Left colon (tissue), 2 donors: ENCODE measurements at places on chromosomes 3 and 15.
A peak's percentile ranks its signal among the peaks of the same experiment; 100 is the strongest.

- no peak for DNase-seq
These were observed 87.8 kb downstream of the NCEH1 start for GRCh38 chr3:172622916-172623700.

- no peak for DNase-seq
These were observed 529.6 kb downstream of the AGBL1 start for GRCh38 chr15:86609275-86609674.

- DNase-seq = no peak
These were observed 19.9 kb downstream of the KLF13 start for GRCh38 chr15:31346367-31347066.

DNA sequence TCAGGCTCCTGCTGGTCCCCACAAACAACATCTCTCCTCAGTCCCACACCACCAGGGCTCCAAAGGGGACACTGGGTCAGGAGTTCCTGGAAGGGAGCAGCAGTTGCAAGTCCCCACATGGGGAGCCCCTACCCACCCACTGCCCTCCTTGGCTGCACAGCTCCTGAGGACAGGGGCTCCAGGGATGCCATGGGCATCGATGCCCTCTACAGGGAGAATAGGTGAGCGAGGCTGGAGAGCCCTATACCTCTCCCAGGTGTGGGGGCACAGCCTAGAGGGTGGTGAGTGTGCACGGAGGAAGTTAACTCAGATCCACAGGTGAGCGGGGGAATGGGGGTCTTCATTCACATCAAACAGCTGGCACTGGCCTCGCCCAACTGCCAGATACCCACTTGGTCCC, 141.2 kb upstream of the LINGO1 start:
- DNase-seq = no peak

- no peak for DNase-seq
These were observed 20.3 kb downstream of the CDAN1 start for GRCh38 chr15:42716626-42717025.

GRCh38 chr15:62880278-62880677, 162.3 kb upstream of the TPM1 start:
- no peak for DNase-seq

DNA sequence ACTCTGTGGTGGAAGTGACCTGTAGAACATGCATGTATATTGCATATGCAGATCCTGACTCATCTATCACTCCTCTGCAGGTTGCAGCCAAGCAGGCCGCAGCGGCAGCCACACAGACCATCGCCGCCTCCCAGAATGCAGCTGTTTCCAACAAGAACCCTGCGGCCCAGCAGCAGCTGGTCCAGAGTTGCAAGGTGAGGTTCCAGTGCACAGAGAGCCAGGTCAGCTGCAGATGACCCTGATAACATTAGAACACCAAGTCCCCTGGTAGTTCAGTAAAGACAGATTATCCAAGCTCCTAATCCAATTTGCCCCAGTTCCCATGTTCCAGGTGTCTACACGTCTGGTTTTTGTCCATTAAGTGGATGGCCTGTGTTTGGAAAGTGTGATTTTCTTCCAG, 325.1 kb upstream of the TPM1 start:
- no peak for DNase-seq

- no peak for DNase-seq
These were observed 31.2 kb upstream of the TNIK start for GRCh38 chr3:171491361-171491760.

GRCh38 chr15:90839187-90840071, 29.0 kb upstream of the FURIN start:
- DNase-seq = peak; percentile 82

DNA sequence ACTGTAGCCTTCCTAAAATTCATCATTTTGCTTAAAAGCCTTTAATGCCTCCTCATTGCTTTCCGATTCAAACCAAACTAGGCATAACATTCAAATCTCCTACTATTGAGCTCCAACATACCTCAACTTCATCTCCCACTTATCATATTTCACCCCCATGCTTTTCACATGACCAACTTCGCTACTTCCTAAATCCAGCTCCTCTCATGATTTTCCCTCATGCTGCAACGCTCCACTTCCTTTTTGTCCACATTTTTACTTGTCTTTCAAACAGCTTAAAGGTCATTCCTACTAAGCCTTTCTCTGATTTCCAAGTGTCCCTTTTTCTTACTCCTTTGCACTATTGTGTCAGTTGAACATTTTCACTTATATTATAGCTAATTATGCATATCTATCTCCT, 20.3 kb upstream of the ANXA2 start:
- no peak for DNase-seq

DNA sequence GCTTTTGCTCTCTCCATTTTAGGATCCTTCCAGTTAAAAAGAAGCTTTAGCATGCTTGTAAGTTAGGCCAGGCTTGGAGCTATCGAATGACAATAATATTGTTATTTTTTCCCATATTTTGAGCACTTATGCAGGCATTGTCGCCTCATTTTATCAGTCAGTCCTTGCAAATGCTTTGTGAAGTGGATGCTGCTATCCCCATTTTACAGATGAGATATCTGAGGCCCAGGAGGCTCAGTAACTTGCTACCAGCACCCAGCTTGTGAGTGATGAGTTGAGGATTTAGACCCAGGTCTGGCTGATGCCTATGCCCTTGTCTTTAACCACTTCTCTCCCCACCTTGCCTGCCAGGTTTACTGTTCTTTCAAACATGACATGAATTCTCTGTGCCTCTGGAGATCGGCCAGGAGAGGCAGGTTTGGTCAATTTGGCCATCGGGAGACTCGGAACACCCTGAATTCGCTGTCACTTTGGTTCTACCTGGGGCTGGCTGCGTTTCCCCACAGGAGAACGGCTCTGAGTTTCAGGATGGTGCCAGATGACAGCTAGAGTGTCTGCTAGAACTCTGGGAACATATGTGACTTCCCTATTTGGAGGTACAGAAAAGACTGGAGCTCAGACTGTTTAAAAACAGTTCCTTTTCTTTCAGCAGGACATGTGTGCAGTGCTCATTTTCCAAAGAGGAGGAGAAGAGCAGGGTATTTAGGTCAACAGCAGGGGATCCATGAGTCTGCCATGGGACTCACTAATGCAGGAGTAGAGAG, 25.5 kb upstream of the ZNF710 start:
- DNase-seq = no peak

GRCh38 chr15:98085003-98085639, 124.6 kb downstream of the ARRDC4 start:
- peak; percentile 34 for DNase-seq

- DNase-seq = peak; percentile 12
These were observed 1.3 kb upstream of the LRRC58 start for GRCh38 chr3:120350401-120350941.

- DNase-seq = no peak
These were observed 124.2 kb downstream of the IMPG2 start for GRCh38 chr3:101195951-101196713.

DNA sequence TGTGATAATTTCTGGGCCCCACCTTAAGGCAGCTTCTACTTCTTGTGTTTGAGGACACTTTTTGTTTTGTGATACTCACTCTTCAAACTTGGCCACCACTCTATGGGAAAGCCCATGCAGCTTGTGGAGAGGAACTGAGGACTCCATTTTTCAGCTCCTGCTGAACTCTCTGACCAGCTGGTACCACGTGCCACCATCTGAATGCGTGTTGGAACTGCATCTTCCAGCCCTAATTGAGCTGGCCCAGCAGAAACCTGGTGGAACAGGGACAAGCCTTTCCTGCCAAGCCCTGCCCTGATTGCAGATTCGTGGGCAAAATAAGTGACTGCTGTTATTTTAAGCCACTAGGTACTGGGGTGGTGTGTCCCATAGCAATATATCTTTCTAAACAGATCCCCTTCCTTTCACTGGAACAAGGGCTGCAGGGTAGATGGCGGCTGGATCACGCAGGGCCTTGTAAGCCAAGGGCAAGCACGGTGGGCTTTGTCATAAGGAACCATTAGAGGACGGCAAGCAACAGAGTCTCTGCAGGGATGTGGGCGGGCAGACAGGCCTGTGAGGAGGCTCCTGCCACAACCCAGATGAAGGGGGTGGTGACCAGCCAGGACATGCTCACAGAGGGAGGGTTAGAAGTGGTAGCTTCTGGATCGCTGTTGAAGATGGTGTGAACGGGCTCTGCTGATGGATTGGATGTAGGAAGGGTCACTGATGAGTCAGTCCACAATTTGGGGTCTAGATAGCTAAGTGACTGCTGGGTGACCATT, 9.5 kb downstream of the H1-8 start:
- DNase-seq = no peak

DNA sequence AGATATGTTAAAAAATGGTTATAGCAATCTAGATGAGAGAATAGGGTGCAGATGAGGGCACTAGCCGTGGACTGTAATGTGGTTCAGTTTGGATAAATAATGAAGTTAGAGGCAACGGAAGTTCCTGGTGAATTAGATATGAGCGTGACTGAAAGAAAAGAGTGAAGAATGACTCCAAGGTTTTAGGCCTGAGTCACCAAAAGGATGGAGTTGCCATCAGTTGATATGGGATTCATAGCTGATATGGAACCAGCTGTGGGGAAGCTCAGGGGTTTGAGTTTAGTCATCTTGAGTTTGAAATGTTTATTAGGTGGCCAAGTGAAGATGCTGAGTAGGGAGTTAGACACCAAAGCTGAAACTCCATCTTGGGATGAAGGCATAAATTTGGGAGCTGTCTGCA, 66.2 kb downstream of the SSR3 start:
- no peak for DNase-seq

GRCh38 chr3:114093596-114093995, 37.1 kb downstream of the QTRT2 start:
- DNase-seq = no peak

DNA sequence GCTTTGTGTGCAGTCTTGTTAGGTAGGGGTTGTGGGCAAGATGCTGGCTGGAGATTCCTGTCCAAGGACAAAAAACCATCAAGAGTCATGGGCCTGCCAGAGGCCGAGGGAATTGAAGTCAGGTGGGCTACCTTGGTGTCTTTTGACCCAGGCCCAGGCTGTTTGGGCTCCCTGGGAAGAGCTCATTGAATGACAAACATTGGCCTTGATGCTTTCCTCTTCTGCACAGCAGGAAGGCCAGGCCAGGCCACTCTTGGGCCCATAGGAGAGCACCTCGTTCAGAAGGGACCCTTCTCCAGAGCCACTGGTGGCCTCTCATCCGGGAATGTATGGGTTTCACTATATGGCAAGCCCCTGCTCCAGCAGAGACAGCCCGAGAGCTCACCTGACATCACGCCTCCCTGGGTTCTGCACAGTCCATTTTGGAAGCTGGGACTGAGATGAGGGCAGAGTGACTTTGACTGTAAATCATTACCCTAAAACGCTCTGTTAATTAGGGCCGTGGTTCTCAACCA, 169.1 kb downstream of the NSMCE3 start:
- DNase-seq = no peak

DNA sequence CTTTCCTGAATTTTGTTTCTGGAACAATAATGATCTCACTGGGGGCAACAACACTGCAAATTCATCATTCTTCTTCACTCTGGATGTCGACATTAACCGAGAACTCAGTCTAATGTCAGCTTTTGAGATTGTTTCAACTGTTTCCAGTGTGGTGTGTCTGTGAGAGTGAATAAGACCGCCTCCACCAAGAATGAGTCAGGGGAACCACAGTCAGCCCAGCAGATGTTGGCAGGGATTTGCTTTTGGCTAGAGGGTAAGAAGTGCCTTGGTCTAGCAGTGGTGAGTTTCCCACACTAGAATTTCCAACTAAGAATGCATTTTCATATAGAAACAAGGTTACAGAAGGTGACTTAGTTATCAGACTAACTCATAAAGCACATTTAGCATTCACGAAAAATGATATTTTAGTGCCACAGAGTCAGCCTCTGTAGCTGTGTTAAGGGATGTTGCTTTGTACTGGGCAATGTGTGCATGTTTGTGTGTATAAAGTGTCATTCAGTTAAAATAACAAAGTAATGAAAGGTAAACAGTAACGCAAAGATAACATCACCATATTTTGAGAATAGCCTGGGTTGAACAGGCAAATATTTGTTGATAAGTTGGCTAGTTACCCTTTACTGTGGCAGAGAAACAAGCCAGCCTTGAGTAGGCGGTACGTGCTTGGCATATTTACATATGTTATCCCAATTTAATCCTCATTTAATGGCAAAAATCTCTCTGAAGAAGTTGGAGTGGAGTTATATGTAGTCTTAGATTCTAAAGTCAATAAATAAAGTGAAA, 33.8 kb downstream of the DRD3 start:
- DNase-seq = no peak

DNA sequence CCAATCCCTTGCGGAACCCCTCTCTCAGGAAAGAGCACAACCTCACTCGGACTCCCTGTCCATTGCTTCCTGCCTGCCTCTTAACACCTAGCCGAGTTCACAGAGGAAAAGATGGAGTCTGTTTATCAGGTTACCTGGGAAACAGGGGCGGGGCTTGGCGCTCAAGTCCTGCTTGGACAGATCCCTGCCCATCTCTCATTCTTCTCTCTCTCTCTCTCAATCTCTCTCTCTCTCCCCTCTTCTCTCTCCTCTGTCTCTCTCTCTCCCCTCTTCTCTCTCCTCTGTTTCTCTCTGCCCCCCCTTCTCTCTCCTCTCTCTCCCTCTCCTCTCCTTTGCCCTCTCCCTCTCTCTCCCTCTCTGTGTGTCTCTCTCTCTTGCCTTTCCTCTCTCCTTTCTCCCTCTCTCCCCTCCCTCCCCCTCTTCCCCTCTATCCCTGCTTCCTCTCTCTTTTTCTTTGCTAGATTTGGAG, at the start of gene EFHB:
Gene EFHB, minus strand, starts transcription at position 120 of the 469 bp plus-strand sequence. CDS start 199 bp downstream, outside the sequence.
- peak; percentile 80 for DNase-seq

DNA sequence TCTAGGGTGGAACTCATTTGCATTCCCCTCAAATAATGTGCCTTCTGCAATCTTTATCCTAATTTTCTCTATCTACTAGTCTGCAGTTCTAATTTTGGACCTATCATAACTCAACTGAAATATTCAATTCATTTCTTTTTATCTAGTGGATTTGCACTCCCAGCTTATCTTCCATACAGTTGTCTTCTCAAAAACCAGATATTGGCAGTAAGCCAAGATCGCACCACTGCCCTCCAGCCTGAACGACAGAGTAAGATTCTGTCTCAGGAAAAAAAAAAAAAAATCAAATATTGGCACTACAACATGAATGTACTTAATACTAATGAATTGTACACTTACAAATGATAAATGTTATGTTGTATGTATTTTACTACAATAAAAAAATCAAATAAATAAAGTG, 18.0 kb upstream of the CHMP2B start:
- no peak for DNase-seq

DNA sequence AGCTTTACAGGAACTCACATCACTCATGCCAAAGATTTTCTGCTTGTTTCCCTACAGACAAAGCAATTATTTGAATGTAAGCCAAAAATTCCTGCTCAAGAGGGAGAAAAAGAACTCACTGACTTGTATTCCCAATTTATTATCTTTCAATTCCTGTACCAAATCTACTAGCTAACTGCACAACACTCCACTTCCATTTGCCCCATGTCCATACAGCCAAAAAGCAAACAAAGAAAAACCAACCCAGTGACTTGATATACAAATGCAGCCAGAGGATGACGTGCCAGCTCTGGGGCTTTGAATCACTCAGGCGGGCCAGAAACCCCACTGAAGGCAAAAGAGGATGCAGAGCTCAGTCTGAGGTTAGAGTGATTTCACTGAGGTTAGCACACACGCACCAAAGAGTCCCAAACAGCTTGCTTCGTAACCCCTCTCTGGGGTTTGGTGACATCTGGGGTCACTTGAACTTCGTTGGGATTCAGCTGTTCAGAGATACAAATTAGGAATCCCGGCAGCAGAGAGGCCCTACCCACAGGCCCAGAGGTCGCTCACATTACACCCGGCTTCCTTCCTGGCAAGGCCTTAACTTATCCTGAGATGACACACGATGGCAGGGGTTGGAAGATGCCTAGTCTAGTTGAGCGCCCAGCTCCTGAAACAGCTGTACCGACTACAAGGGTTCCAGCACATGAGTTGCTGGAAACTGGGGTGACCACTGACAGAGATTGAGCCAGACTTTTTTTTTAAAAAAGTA, 1.6 kb downstream of the RFTN1 start:
- DNase-seq = peak; percentile 55
